ENCODE measurements at places on chromosomes 11 and 22. TPM values are rescaled to one million over a fixed set of nuclear protein-coding genes. Genes with fewer than 3 reads are reported as not detected.
A peak's percentile ranks its signal among the peaks of the same experiment; 100 is the strongest.

DNA sequence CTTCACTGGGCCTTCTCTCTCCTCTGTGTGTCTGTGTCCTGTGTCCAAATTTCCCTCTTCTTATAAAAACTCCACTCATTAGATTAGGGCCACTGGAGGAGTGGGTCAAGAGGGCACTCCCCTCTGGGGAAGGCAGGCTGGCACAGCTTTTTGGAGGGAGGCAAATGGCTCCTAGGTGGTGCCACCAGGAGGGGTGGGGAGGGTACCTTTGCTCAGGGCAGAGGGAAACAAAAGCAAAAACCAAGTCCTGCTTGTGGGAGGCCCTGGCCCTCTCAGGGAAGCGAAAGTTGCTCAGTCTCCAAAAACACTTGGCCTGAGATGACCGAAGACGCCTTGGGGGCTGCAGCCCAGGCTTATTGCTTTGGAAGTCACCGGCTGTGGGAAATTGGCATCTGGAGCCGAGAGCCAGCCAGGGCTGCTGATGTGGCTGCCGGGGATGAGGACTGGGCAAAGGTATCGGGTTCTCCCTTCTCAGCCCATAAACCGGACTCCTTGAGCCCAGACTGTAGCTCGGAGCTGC is 48.2 kb upstream of the ANO1 start:
- no peak for DNase-seq
- H3K4me3 ChIP-seq = no peak overlapping the region
- H3K4me1 ChIP-seq = no peaks in the 10 kb centered on the region
- H3K27ac ChIP-seq = peak overlapping the region; percentile 6
- no peaks in the 10 kb centered on the region for H3K36me3 ChIP-seq
- no peaks in the 10 kb centered on the region for H3K27me3 ChIP-seq

- no peak overlapping the region for H3K27ac ChIP-seq
- H3K4me3 ChIP-seq = no peak overlapping the region
- DNase-seq = peak; percentile 67
- H3K27me3 ChIP-seq = no peaks in the 10 kb centered on the region
- no peaks in the 10 kb centered on the region for H3K36me3 ChIP-seq
- H3K4me1 ChIP-seq = no peaks in the 10 kb centered on the region
These were observed 22.2 kb upstream of the TP53I11 start for GRCh38 chr11:44972746-44973435.

ESAM gene
- 110 TPM for polyA plus RNA-seq

OR51T1 gene
- polyA plus RNA-seq = not detected

DNA sequence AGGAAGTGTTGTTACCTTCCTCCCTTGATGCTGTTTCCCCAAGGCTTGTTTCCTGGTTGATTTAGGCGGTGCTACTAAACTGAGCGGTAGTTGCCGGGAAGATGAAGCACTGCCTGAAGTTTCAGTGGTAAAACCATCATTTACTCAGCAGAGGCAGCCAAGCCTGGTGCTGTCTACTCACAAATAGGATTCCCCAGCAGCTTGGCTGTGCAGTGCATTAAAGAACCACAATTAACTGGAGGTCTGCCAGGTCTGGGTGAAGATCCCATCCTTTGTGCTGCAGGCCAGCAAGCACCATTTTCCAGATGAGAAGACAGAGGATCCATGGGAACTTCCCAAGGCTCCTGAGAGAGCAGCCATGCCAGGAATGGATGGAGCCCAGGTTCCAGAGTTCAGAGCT is 231.9 kb upstream of the E2F8 start:
- no peak for DNase-seq
- H3K36me3 ChIP-seq = no peaks in the 10 kb centered on the region
- H3K4me1 ChIP-seq = no peaks in the 10 kb centered on the region
- no peak overlapping the region for H3K27ac ChIP-seq

DNA sequence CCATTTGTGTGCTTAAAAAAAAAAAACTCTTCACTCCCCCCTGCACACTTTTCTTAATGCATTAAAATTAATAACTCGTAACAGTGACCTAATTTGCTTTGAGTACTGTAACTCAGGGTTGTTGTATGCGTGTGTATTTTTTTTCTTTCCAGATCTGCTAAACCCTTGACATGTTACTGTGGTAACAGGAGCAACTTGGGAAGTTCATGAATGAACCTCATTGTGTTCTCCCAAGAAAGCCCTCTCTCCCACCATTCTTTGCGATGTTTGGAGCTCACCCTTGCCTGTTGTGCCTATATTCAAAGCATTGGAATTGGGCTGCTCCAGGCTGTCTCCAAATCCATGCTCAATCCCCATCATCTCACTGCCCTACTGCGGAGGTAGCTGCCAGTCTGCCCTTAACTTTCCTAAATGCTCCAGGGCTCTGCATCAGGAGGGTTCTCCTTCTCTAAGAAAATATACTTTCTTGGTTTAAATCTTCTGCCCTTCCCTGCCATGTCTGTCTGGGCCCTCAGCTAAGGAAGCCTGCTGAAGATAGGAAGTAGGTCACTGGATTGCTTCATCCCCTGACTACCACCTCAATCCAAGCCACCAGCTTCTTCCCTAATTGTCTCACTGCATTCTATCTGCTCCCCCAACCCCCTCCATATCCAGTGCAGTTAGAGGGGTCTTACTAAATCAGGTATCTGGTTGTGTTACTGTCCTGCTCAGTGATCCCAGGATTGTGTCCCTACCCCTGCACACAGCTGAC is 70.3 kb downstream of the KIRREL3 start:
- H3K4me1 ChIP-seq = no peaks in the 10 kb centered on the region
- H3K36me3 ChIP-seq = no peaks in the 10 kb centered on the region
- H3K27me3 ChIP-seq = no peaks in the 10 kb centered on the region
- DNase-seq = no peak
- no peak overlapping the region for H3K4me3 ChIP-seq

ARL14EP gene
- polyA plus RNA-seq = 19.0 TPM

GRCh38 chr22:48663297-48663696 is 1164.4 kb downstream of the BRD1 start:
- no peak for DNase-seq
- no peak overlapping the region for H3K4me3 ChIP-seq
- H3K36me3 ChIP-seq = no peaks in the 10 kb centered on the region
- no peaks in the 10 kb centered on the region for H3K4me1 ChIP-seq
- H3K27me3 ChIP-seq = no peaks in the 10 kb centered on the region

- H3K4me3 ChIP-seq = no peak overlapping the region
- no peak overlapping the region for H3K27ac ChIP-seq
- no peaks in the 10 kb centered on the region for H3K36me3 ChIP-seq
These were observed 99.1 kb downstream of the CSNK2A3 start for GRCh38 chr11:11253995-11254394.

DNA sequence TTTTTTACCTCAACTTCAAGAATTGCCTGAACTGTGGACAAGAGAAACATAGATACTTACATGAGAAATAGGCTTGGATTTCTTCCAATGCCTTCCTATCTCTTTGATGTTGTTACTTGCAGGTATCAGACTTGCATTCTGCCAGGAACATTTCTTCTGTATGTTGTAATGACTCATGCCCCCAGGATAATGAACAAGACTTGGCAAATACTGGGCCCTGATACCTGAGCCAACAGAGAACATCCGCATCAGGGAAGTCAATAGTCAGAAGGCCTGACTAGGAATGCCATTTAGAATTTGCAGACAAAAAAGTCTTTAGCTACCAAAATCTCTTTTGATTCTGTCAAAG is 273.7 kb upstream of the KIRREL3 start:
- DNase-seq = no peak
- H3K4me3 ChIP-seq = no peak overlapping the region
- no peaks in the 10 kb centered on the region for H3K36me3 ChIP-seq
- H3K4me1 ChIP-seq = no peaks in the 10 kb centered on the region
- peaks cover 3% of the 10 kb centered on the region for H3K27me3 ChIP-seq

DNA sequence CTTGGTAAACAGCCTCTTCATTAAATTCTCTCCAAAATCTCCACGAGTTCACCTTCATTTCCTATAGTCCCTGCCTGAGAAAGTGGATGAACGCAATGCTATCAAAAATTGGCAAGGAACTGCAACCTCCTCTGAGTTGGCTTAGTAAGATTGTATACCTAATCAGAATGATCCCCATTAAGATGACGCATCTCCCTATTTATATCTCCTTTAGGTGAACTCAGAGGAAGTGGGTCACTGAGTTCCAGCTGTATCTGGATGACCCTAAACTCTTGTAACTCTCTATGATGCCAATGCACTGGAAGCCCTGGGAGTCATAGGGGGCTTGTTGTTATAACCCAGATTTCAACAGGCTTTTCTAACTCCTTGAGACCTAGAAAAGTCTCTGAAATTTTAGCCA is 48.2 kb downstream of the OR10A6 start:
- no peak for DNase-seq
- H3K27me3 ChIP-seq = no peaks in the 10 kb centered on the region
- H3K36me3 ChIP-seq = no peaks in the 10 kb centered on the region
- H3K4me3 ChIP-seq = no peak overlapping the region

DNA sequence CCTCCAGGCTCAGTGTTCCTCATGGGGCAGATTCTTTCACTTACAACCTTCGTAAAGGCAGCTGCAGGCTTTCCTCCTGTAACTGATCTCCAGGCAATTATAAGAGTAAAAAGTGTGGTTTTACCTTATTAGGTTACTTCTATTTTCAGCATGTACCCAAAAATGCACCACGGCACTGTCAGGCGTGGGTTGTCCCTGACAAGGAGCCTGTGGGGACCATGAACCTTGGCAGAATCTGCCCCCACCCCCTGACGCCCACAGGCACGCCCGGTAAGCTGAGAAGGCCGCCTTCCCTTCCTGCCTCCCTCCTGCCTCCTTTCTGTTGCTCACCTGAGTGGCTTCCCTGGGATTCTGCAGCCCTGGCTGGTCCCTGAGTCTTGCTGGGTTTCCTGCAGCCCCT is 1383.3 kb downstream of the TBC1D22A start:
- H3K4me3 ChIP-seq = no peak overlapping the region
- no peaks in the 10 kb centered on the region for H3K27me3 ChIP-seq
- no peaks in the 10 kb centered on the region for H3K36me3 ChIP-seq
- no peak overlapping the region for H3K27ac ChIP-seq
- H3K4me1 ChIP-seq = no peaks in the 10 kb centered on the region

GRCh38 chr11:122513328-122513727 is 142.2 kb upstream of the UBASH3B start:
- no peak overlapping the region for H3K27ac ChIP-seq
- H3K4me3 ChIP-seq = no peak overlapping the region
- no peaks in the 10 kb centered on the region for H3K36me3 ChIP-seq

- H3K4me1 ChIP-seq = no peaks in the 10 kb centered on the region
- no peak for DNase-seq
- H3K4me3 ChIP-seq = no peak overlapping the region
- H3K27ac ChIP-seq = no peak overlapping the region
These were observed 387.7 kb downstream of the NXPE2 start for GRCh38 chr11:115065830-115066664.
